DMS53 (cell line): ENCODE measurements at places on chromosomes 7 and 10.

GRCh38 chr7:157616426-157616825 is 279.6 kb downstream of the DNAJB6 start:
- no peak for DNase-seq

GRCh38 chr10:90308223-90308622 is 549.6 kb downstream of the HTR7 start:
- no peak for DNase-seq

- DNase-seq = no peak
Observed at GRCh38 chr7:38902449-38902848, 6.5 kb downstream of the VPS41 start.

- DNase-seq = no peak
Observed at GRCh38 chr10:118993214-118993613, 36.3 kb upstream of the NANOS1 start.

- peak; percentile 87 for DNase-seq
Observed at GRCh38 chr7:121107923-121108498, 119.5 kb downstream of the CPED1 start.

GRCh38 chr7:139453673-139454321 is 29.7 kb downstream of the KLRG2 start:
- DNase-seq = no peak

DNA sequence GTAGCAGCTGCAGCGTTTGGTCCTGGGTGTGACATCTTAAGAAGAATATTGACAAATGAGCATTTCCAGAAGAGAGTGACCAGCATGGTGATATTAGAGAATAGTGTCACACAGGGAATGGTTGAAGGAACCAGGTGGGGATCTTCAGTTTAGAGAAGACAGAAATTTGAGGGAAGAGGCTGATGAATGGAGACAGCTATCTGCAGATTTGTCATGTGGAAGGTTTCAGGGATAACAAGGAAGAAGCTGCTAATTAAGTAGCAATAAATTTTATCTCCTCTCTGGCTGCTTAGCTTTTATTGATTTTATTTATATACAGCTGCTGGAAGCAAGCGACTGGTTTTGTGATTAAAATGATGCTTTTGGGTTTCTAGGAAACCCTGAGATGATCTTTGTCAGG is 26.0 kb downstream of the SDK1 start:
- no peak for DNase-seq

- no peak for DNase-seq
Observed at GRCh38 chr7:1974290-1975101, 258.2 kb downstream of the MAD1L1 start.

DNA sequence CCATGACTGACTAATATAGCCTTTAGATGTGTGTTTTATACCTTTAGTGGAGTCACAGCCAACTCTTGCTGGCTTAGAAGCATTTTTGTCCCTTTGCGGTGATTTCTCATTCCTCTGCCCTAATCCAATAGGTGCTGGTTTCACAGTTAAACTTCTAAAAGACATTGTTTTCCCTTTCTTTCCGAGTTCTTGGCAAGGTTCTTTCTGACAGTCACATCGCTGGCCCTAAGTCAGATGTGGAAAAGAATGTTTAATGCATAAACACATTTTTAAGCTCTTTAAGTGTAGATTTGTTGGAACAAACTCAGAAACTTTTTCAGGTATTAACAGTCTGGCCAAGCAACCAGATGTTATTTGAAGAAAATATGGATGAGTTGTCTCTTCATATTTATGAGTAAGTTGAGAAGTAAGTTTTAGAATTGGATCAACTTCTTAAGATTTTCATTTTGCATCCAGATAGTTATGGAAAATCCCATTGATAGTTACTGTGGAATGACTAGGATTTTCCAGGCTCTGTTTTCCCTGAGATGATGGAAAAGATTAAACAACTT is 4.1 kb downstream of the EPDR1 start:
- no peak for DNase-seq

- no peak for DNase-seq
Observed at GRCh38 chr10:118955531-118955930, 74.0 kb upstream of the NANOS1 start.

DNA sequence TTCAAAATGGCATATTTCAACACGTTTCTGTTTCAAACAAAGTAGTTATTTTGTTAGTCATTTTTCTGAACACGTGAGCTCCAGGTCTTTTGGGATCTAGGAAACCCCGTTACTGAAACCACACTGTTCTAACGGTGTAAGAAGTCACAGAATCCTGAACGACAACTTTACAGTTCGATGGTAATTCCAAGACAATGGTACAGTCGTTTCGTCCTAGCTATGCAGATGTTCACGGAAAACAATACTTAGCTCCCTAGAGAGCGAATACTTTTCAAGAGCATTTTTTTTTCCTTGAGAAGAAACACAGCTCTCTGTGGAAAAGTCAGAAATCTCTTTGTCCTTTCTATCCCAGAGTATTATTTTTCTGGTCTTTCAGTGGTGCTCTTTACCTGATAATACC is 254.1 kb downstream of the ADARB2 start:
- DNase-seq = no peak
